Posterior vena cava (tissue), 2 donors: ENCODE measurements at places on chromosomes 6 and 20.

GRCh38 chr20:4459081-4459480 lies 262.6 kb upstream of the PRND start:
- DNase-seq, result no peak

DNA sequence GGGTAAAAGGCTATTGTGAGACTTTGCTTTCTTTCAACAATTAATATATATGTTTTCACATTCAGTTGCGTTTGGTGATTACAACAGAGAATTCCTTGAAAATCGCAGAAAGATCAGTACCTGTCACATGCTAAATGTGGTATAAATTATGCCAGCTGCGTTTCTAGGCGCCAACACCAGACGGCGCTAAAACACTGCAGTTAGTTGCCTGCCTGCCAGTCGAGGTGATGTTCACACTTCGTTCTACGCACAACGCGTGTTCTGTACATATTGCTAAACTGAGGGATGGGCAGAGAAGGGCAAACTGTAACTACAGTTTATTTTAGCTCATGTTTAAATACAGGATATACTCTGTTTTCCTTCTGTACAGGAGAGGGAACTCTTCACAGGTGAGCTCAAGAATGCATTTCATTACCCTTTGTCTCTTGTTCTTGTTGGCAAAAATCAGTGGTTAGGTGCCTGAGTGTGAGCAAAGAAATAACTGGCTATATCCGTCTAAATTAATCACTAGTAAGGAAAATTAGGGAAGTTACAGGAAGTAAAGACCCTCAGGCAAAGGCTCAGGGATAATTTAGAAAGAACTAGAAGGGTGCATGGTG lies 100.1 kb upstream of the RGS17 start:
- no peak for DNase-seq

GRCh38 chr20:9212735-9213134 lies 143.8 kb downstream of the PLCB4 start:
- DNase-seq, result no peak

DNA sequence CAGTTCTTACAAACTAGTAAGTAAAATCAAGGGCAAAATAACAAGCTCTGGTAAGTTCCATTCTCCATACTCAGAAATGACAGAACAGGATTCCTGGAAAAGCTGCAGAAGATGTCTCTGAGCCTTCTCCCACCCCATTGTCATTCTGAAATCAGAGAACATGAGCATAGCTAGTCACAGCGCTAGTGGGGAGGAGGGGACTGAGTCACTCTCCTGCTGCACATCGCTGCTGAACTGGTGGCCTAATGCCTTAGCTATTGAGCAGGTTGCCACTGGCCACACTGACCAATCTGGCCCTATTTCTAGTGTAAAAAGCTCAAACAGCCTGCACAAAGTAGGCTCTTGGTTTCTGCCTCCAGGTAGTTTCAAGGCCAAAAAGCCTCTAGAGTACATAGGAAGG lies 26.1 kb upstream of the RIPPLY2 start:
- DNase-seq, result no peak

GRCh38 chr20:63023071-63023935 lies 16.5 kb upstream of the BHLHE23 start:
- DNase-seq, result peak; percentile 75

GRCh38 chr6:68891419-68891818 lies 256.3 kb downstream of the ADGRB3 start:
- DNase-seq, result no peak
